Peyer's patch (tissue), 4 donors: ENCODE measurements at places on chromosomes 1 and 21. TPM values are rescaled to one million over a fixed set of nuclear protein-coding genes. Genes with fewer than 3 reads are reported as not detected.

Gene RABGAP1L
- 170 TPM for total RNA-seq

Gene MAP3K21
- total RNA-seq = 14.9 TPM

Gene OR14K1
- not detected for total RNA-seq

Gene NUDT17
- total RNA-seq = not detected

Gene OR2L3
- not detected for total RNA-seq

Gene MAP3K7CL
- 17.3 TPM for total RNA-seq

Gene CASQ2
- 0.53 TPM for total RNA-seq

Gene LCE1F
- not detected for total RNA-seq

Gene ITLN2
- total RNA-seq = 62.0 TPM

Gene HAPLN2
- 1.9 TPM for total RNA-seq

Gene LRP8
- total RNA-seq = 5.1 TPM

Gene DUSP12
- total RNA-seq = 23.1 TPM

Gene CDC42SE1
- total RNA-seq = 61.1 TPM

Gene ADCY10
- 2.4 TPM for total RNA-seq

Gene KRTAP20-2
- total RNA-seq = not detected

Gene PYHIN1
- total RNA-seq = 4.7 TPM

Gene KLF17
- total RNA-seq = not detected

Gene GABRD
- total RNA-seq = not detected

Gene FLG
- total RNA-seq = 0.83 TPM

Gene SPATA45
- total RNA-seq = not detected

Gene GSTM1
- total RNA-seq = not detected

Gene HES3
- total RNA-seq = not detected

Gene S100A4
- 38.2 TPM for total RNA-seq

Gene CFAP45
- total RNA-seq = not detected

Gene SMG7
- 49.4 TPM for total RNA-seq

Gene TNNT2
- not detected for total RNA-seq

Gene S100A7A
- total RNA-seq = not detected

Gene CDCP2
- not detected for total RNA-seq

Gene CFHR2
- not detected for total RNA-seq

Gene SLC19A1
- 14.0 TPM for total RNA-seq

Gene CHD5
- 0.66 TPM for total RNA-seq

Gene EMC1
- 45.8 TPM for total RNA-seq

Gene RUNX1
- total RNA-seq = 15.1 TPM

Gene AKNAD1
- not detected for total RNA-seq

Gene DNAJC8
- total RNA-seq = 52.8 TPM

Gene AVPR1B
- not detected for total RNA-seq

Gene DHRS3
- total RNA-seq = 34.7 TPM

Gene CLIC6
- total RNA-seq = 3.3 TPM

Gene IL22RA1
- 87.9 TPM for total RNA-seq

Gene SLAMF9
- total RNA-seq = not detected

Gene PROX1
- 19.8 TPM for total RNA-seq

Gene ZNF593OS
- total RNA-seq = not detected

Gene SPATA1
- 1.9 TPM for total RNA-seq

Gene NTNG1
- total RNA-seq = not detected

Gene KAZN
- total RNA-seq = 25.5 TPM

Gene TNNI3K
- not detected for total RNA-seq

Gene PTGER3
- 2.9 TPM for total RNA-seq

Gene ETV3L
- not detected for total RNA-seq
